ENCODE measurements at places on chromosomes 3 and 15.

DNA sequence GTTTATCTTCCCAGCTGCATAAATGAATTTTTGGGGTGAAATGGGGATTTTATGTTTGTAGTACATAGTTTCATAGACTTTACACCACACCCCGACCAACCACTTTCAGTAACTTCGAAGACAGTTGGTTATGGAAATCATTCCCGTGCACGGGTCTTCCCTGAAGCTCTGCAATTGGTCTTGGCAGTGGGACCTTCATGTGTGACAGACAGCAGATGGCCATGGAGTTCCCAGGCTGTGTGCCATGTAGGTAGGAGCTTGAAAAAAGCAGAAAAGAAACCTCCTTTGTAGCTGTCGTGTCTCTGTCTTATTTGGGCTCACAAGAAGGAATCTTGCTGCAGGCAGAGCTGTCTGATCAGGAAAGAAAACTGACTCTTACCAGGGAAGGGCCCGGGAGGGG lies 25.9 kb downstream of the EXOG start:
- DNase-seq: no peak

GRCh38 chr3:122102191-122102935 lies 47.2 kb downstream of the CD86 start:
- DNase-seq: no peak

DNA sequence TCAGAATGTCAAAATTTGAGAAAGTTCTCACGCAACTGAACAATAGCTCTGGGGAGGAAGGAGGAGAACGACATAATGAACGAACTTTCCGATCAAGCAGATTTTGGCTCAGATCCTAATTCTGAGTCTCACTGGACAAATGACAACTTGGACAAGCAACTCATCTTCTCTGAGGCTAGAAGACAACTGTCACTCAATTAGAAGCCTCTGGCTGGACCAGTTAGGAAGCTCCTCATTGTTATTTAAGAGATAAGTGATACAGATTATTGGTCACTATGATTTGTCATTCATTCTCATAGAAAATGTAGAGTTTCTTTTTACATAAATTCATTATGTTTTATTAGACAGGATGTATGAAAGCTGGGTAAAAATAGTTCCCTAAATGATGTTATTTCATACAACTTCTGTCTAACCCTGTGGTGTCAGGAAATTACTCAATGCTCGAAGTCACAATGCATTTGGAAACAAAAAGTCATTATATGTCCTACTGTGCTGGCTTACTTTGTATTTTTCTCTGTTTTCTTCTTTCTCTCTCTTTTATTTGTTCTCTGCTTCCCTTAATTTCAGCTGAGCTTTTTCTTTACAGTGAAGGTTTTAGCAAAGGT lies 11.0 kb upstream of the C3orf49 start:
- no peak for DNase-seq

GRCh38 chr15:33292717-33293307 lies 18.0 kb upstream of the RYR3 start:
- no peak for DNase-seq

DNA sequence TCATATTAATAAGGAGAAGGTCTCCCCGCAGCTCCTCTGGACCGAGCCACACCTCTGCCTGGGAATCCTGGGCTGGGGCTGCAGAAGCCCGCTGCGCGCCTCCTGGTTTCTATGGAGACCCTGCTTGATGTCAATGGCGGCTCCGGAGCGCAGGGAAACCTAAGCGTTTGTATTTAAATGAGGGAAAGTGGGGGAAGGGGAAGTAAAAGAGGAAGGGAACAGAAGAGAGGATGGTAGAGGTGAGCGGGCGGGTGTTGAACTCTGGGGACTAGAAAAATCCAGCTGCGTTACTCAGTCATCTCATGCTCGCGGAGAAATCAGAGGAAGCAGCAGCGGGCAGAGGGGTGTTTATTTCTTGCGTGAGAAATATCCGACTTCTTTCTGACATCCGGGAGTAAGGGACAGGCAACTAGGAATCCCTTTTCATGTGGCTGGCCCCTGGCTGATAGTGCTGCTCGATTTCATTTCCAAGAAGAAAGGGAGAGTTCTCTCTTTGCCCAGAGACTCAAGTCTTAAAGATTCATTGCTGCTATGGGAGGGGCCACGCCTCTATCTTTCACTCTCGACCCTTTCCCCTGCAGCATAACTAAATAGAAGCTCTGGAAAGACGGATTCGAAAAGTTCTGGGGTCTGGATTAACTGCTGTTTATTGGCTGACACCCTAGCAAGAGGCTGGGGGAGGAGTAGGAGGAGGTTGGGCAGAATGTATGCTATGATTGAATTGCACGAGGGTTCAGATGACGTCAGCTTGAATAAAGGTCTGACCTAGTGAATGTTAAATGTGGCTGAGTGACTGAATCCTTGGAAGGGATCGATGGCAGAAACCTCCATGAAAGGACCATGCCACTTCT lies 110.5 kb upstream of the GAP43 start:
- DNase-seq: peak; percentile 64

DNA sequence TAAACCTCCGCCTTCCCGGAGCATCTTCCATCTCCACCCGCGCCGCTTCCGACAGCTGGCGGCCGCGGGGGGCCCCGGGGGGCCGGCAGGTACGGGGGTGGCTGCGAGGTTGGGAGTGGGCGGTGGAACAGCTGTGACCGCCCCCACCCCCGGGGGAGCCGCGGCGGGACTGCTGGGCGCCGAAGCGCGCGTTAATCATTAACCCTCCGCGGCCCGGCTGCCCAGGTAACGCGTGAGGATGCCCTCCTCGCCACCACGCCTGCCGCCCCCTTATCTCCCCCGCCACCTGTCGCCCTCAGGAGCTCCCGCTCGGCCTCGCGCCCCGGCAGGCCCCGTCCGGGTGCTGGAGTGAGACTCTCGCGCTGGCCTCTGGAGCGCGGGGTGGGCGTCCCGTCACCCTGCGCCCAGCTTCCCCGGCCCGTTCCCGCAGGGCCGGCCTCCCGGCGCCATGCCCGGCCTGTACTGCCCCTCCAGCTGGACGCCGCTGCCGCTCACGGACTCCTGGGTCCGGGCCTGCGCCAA lies 757 bp downstream of the VWA5B2 start:
- DNase-seq: no peak

- DNase-seq: no peak
These were observed 11.8 kb upstream of the SLC2A2 start for GRCh38 chr3:171038342-171038741.

DNA sequence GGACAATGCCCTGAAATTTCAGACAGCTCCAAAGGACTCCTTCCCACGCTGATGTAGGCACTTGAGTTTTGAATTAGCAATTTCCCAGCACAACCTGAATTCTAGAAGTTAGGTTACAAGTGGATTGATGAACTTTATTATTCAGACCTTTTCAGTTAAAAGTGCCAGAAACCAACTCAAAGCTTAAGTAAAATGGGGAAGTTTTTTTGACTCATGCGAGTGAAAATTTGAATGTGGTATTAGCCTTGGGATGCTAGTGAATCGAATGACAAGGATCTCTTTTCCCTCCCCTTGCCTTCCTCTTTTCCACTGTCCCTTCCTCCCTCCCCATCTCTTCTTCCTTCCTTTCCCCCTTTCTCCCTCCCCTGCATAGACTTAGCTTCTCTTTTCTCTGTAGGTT lies 295.1 kb upstream of the PROK2 start:
- DNase-seq: no peak

DNA sequence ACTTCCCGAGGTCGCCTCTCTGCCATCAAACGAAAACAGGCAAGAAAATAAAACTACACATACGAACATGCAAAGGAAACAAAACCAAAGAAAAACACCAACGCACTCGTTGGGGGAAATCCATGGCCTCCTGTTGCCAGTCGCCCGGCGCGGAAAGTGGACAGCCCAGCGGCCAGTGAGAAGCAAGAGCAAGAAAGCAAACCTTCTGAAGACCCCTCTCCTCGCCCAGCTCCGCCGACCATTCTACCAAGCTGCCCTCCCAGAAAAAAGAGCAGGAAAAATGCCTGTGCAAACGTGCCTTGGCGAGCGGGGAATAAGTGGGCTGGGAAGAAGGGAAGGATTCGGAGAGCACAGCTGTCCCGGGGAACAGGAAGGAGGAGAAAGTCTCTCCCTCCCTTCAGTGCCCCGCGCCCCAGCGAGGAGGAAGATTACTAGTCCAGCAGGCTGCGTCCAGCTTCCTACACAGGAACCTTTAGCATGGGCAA lies 802 bp upstream of the NECTIN3 start:
- peak; percentile 85 for DNase-seq

GRCh38 chr3:170128977-170129431 lies 52.5 kb downstream of the PHC3 start:
- no peak for DNase-seq

- DNase-seq: no peak
These were observed 39.8 kb downstream of the CLK3 start for GRCh38 chr15:74655424-74655823.

DNA sequence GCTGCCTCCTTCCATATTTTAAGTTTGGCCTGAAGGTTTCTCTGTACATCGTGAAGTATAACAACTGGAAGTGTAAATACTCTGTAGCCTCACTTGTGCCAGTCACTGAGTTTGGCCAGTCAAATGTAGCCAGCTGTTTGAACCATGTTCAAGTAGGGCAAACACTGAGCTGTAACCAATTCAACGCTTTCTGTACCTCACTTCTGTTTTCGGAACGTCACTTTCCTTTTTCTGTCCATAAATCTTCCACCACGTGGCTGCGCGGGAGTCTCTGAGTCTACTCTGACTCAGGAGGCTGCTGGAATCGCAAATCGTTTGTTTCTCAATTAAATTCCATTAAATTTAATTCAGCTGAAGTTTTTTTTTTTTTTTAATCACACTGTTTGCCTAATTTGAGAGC lies 88.8 kb upstream of the RARB start:
- no peak for DNase-seq

- no peak for DNase-seq
These were observed 10.7 kb downstream of the MTHFS start for GRCh38 chr15:79886124-79886523.

DNA sequence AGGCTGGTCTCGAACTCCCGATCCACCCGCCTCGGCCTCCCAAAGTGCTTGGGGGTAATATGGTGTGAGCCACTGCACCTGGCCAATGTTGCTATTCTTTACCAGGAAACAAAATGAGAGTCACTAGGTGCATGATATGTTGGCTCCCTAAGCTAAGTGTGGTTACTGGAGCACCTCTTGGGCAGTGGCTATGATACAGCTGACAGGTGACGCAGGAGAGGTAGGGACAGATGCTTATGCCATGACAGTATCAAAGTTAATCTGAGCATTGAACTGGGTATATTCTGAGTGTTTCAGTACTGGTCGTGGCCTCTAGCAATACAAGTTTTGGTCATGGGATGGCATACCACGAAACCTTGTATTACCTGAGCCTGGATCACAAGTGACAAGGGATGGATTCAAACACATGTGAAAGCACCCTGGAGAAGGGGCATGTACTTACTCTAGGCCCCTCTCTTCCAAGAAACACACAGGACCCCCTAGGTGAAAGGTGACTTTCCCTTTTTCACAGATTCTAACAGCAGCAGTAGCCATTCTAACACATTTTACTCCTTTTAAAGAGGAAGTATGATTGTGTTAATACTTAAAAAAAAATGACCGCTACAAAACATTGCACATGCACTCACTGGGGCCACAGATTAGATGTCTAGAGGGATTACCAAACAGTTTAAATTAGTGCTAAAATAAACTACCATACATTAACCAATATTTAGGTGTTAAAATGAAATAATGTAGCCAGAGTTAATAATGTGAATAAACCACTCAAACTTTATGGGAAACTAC lies 467.3 kb downstream of the SHQ1 start:
- DNase-seq: no peak

DNA sequence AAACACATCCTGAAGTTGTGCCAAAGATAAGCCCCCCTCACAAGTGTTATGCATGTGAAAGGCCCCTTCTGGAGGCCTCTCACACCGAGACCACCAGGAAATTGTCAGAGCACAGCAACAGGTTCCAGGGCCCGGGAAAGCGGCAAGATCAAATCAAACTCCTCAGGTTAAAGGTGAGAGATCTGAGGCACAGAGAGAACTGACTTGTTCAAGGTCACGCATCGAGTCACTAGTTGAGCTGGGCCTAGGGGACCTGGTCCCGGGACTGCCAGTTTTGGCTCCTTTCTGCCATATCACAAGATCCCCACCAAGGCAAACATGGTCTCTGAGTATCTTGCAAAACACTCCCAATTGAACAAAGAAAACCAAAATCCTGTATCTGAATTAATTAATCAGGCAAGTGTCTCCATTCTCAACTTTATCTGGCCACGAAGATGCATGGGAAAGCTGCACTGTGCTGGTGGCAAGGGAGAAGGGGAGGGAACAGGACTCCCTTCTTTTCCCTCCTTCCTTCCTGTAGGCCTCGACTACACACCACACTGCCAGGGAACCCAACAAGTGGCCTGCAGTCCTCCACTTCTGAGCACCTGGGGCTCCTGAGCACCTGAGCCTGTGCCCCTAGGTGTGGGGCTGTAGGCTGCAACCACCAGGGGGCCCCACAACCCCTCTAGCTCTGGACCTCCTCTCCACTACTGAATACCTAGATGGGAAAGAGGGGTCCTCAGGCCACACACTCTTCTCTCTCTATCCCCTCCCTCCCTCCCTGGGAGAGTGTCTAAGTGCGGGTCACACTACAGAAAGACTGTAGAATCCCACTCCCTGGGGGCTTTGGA lies 37.3 kb downstream of the ANP32A start:
- no peak for DNase-seq

GRCh38 chr3:30733209-30733608 lies 126.8 kb downstream of the TGFBR2 start:
- DNase-seq: no peak

GRCh38 chr3:33441225-33441976 lies 1.2 kb upstream of the UBP1 start:
- peak; percentile 87 for DNase-seq

GRCh38 chr15:78968114-78968513 lies 23.3 kb upstream of the CTSH start:
- DNase-seq: no peak

DNA sequence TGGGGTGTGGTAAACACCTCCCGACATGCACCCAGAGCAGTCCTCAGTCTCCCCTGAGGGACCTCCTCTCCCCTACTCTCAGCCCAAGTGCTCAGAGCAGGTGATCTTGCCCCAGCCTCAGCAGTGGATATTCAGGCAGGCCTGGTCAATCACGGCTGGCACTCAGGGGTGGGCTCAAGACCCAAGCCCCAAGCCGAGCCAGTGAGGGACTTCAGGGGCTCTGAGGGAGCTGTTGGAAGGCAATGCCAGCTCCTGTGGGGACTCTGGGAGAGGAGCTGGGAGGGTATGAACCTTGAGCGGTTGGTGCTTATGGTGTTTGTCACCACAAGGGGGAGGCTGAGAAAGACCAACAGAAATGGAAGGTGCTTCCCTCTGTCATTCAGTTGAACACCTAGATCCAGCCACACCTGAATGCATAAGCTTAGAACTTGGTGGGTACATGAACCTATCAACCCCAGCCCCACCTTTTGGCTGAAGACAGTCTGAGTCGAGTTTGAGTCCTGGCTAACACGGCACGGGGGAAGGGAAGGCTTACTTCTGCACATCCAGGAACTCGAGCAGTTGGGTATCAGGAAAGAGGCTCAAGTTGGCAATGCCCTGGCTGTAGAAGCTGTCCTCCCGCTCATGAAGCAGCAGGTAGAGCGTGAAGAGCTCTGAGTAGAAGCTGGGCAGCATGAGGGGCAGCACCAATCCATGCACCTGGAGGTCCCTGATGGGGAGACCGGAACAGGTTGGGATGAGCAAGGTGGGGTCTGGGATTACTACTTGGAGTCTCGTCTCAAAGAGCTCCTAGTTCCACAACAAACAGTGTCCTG lies 19.2 kb downstream of the ALS2CL start:
- DNase-seq: no peak

- DNase-seq: no peak
These were observed 141.3 kb upstream of the CCDC54 start for GRCh38 chr3:107235928-107236315.

- no peak for DNase-seq
These were observed 57.5 kb downstream of the FLNB start for GRCh38 chr3:58065700-58066167.

- no peak for DNase-seq
These were observed 109.4 kb downstream of the ATG7 start for GRCh38 chr3:11381563-11381962.

Data from suprapubic skin (tissue), 4 donors.